ENCODE measurements at places on chromosomes 6 and 20.

GRCh38 chr6:26064619-26065257, 22.5 kb upstream of the HFE start:
- DNase-seq, result no peak

GRCh38 chr6:125987026-125987617, 782 bp downstream of the TRMT11 start:
- no peak for DNase-seq

- DNase-seq, result no peak
These were observed 106.6 kb downstream of the VEGFA start for GRCh38 chr6:43876602-43877001.

GRCh38 chr6:43115365-43115764, 39.3 kb downstream of the PTK7 start:
- no peak for DNase-seq

DNA sequence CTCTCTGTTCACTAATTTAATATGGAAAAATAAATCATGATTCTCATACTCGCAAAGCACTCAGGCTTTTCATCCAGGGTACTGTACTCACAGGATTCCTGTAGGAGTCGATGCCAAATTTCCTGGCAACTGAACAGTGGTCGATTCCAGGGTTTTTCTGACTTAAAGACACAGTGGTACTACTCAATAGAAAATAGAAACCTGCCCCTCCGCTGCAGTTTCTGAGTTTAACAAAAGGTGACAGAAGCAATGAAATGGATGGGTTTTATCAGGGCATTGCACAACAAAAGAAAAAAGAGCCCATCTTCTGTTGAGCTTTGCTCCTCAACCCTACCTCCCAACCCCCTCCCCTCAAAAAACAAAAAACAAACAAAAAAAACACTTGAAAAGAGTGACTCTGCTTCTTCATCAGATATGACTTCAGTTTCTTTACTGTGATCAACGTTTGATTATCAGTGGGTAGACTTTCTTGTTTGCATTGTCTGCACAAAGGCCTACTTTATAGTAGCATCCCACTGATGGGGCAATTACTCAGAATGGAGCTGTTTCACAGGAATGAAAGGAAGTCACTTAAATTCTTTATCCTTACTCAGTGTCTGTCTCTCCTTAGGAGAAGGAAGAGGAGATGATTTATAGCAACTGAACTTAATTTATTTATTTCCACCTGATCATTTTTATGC, 96.2 kb upstream of the FOXO3 start:
- DNase-seq, result no peak

DNA sequence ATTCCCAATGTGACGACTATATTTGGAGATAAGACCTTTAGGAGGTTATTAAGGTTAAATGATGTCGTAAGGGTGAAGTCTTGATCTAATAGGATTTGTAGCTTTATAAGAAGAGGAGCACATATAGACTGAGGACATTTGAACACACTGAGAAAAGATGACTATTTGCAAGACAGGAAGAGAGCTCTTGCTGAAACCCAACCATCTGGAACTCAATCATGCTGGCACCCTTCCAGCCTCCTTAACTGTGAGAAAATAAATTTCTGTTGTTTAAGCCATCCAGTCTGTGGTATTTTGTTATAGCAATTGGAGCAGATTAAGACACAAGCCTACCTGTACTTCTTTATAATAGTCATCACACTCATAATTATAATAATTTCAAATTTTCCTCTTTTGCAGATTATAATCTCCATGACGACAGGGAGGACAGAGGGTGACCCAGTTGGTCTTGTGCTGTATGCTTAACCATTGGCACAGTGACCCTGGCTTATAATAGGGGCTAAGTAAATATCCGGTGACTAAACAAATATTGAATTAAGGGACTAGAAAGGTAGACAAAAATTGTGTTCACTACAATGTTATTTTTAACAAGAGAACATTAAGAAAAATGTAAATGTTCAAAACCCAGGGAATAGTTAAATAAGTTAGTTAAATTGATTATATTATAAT, 206.4 kb upstream of the HDDC2 start:
- DNase-seq, result no peak

- no peak for DNase-seq
These were observed 95.2 kb downstream of the KIF13A start for GRCh38 chr6:17892097-17892686.

DNA sequence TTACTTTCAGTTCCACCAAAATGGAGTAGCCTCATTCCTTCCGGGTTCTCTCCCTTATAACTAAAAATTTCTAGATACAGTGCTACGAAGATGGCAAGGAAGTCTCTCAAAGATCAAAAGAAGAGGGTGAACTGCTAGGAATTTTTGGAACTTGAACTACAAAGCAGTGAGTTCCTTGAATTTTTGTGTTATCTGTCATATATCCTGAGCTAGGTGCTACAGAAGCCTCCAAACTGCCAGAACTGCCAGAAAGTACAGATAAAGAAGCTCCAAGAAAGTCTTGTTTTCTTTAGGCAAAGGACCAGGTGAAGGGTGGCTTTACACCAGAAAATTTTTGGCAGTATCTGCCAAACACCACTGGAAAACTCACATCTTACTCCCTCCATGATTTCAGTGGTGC, 218.8 kb upstream of the FLRT3 start:
- no peak for DNase-seq

DNA sequence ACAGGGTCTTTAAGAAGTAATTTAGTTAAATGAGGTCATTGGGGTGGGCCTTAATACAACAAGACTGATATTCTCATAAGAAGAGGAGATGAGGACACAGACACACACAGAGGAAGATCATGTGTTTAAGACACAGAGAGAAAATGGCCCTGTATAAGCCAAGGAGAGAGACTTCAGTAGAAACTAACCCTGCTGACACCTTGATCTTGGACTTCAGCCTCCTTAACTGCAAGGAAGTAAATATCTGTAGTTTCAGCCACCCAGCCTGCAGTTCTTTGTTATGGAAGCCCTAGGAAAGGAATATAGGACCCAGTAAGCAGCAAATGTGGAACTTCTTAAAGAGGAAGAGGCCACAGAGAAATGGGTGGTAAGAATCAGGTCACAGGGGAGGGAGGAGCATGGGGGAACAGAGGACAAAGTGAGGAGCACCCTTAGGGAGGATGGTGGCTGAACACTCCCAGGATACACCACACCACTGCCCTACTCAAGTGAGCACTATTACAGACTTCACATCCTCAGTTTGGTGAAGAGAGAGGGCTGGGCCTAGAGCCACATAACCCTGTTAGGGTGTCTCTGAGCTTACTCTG, 762 bp downstream of the SIRPB1 start:
- DNase-seq, result no peak

DNA sequence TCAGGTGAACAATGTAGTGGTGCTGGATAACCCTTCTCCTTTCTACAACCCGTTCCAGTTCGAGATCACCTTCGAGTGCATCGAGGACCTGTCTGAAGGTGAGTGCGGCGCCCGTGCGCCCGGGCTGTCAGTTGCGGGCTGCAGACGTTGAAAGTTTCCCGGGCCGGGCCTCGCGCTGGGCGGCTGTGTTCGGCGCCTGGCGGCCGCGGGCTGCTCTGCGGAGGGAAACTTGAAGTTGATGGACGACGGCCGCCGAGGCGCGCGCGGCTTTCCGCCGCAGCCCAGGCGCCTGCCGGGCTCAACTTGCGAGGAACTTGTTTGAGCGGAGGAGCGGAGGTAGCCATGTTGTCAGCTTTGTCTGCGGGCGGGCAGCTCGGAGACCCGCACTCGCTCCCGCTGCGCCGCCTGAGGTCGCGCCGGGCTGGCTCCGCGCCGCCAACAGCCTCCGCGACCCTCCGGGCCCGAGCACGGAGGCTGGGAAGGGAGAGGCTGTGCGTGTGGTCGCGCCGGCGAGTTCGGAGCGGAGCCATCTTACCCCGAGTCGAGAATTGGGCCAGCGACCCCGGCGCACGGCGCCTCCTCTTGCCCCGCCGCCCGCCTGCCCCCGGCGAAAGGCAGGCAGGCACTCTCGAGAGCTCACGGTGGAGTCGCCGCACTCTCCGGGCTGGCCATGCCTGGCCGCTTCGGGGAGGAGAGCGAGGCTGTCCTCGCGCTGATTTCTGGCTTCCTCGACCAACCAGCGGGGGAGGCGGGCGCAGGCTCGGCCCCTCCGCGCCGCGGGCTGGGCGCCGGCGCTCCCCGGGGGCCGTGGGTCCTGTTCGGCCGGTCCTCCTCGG, 691 bp downstream of the ASF1A start:
- DNase-seq, result peak; percentile 34

DNA sequence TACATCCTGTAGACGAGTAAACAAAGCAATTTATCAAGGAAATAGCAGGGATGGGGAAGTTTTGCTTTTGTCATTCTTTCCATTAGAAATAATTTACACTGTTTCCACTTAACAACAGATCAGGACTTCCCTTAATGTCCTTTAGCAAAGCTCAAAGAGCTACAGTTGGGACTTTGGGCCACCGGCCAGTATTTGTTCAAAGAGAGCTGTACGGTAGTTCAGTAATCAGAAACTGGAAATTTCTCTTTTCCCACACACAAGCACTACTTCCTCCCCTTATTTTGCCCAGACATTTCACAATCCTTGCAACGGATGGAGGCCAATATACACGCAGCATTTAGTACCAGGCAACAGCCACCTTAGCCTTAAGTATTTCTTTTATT, 12.1 kb upstream of the HINT3 start:
- no peak for DNase-seq

DNA sequence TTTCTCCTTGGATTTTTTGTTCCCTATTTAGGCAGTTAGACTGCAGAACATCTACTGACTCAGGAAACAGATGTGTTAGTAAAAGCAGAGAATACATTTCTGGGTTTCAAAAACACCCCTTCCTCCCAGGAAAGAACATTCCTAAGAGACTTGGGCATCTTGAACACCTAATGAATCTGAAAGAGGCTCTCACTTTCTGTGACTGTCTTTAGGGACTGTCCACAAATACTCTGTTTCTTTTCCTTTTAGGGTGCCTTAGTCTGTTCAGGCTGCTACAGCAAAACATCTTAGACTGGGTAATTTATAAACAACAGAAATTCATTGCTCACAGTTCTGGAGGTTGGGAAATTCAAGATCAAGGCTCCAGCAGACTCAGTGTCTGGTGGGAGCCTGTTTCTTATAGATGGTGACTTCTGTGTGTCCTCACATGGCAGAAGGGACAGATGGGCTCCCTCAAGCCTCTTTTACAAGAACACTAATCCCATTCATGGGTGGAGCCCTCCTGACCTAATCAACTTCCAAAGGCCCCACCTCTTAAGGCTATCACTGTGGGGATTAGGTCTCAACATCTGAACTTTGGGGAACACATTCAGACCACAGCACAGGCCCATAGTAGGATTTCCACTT, 19.4 kb upstream of the CCN5 start:
- no peak for DNase-seq

GRCh38 chr6:111764238-111765175, 108.7 kb downstream of the FYN start:
- DNase-seq, result no peak

DNA sequence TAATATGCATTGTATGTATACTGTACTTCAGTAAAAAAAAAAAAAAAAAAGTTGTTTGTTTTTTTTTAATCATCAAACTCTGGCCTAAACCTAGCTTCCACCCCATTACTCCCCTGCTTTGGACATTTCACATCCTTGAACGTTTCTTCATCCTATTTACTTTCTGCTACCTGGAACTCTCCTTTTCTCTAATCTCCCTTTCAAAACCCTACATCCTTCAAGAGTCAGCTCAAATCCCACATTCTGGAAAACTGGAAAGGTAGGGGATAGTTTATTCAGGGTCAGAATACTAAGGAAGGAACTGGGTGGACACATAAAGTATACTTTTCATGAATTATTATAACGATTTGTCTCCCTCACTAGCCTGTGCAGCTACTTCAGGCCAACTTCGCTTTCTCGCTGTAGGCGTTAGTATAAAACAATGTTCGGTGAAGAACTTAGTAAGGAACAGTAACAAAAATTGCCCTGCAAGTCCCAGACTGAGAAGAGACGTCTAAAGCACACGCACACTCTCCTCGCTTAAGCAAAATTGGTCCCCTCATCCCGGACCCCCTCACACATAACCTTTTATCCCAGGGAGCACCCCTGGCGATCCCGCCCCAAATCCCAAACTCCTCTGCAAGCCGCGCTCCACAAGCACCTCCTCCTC, 775 bp downstream of the PIGU start:
- DNase-seq, result no peak

GRCh38 chr20:59351157-59352040, 51.0 kb downstream of the EDN3 start:
- DNase-seq, result no peak

- DNase-seq, result peak; percentile 12
These were observed 19.6 kb upstream of the ABT1 start for GRCh38 chr6:26576929-26577719.

DNA sequence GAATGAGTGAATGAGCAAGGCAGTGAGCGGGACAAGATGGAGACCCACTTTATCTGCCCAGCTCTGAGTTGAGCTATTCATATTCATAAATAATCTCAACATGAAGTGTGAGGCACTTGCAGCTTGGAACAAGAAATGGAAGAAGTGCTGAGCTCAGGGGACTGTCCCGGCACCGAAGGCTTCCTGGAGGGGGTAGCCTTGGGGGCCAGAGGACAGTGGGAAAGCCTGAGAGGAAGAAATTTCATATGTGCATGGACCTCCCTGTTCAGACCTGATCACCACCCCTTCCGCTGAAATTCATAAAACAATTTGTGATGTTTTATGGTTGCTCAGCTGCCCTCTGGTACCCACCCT, 103.2 kb downstream of the TOX2 start:
- DNase-seq, result no peak

DNA sequence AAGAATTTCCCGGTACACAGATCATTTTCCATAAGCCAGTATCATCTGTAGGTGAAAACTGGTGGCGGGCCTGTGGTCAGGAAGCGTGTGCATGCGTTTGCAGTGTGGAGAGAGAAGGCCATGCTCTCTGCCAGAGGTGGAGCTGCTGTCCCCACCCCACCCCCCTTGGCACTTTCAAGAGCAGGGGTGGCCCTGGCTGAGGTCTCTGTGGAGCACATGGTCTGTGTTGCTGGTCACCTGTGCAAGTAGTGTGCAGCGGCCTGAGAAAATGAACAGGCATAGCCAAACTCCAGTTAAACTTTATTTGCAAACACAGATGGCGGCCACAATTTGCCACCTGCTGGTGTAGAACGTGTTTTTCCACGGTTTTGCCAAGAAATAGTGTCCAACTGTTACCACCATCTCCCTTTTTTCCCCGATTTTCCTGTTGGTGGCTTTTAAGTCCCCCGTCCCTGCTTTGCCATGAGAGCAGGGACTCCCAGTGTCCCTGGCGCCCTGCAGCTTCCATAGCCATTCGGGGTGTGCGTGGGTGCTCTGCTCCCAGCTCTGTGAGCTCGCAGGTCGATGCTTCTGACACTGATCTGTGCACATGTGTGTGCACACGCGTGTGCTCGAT, 2.5 kb downstream of the ADRM1 start:
- DNase-seq, result no peak
